Tibial nerve (tissue), 4 donors: ENCODE measurements at places on chromosomes 13 and 19.
A peak's percentile ranks its signal among the peaks of the same experiment; 100 is the strongest.

DNA sequence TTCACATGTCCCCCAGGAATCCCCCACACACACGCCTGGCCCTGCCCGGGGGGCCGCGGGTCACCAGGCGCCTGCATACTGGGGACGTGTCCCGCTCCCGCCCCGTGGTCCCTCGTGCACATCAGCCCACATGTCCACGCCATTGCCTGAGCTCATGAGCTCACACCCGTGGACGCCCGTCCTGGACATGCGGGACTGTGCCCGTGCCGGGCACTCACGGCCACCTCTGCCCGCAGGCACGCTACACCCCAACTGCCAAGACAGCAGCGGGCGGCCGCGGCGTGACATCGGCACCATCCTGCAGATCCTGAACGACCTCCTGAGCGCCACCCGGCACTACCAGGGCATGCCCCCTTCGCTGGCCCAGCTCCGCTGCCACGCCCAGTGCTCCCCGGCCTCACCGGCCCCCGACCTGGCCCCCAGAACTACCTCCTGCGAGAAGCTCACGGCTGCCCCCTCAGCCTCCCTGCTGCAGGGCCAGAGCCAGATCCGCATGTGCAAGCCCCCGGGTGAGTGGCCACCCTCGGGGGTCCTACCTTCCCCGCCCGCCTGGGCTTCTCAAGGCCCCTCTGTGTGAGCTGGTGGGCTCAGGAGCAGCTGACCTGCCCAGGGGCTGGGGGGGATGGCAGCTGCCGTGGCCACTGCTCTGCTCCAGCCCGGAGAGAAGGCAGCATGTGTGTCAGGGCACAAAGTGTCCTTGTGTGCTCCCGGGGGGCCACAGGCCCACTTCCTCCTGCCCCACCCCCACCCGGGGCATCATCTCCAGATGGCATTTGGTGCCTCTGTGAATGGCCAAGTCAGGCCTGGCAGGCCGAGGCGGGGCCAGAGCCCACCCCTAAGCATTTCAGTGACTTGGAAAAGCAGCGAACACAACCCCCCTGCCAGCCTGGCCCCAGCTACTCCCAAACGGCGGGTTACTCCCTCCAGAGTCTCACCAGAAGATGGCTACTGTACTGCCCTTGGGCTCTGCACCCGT is 7.1 kb downstream of the MIDN start:
- H3K4me3 ChIP-seq, result no peak overlapping the region
- peaks cover 7% of the 10 kb centered on the region for H3K36me3 ChIP-seq
- DNase-seq, result no peak
- peak overlapping the region; percentile 94 for H3K27ac ChIP-seq
- peaks cover 73% of the 10 kb centered on the region for H3K4me1 ChIP-seq

DNA sequence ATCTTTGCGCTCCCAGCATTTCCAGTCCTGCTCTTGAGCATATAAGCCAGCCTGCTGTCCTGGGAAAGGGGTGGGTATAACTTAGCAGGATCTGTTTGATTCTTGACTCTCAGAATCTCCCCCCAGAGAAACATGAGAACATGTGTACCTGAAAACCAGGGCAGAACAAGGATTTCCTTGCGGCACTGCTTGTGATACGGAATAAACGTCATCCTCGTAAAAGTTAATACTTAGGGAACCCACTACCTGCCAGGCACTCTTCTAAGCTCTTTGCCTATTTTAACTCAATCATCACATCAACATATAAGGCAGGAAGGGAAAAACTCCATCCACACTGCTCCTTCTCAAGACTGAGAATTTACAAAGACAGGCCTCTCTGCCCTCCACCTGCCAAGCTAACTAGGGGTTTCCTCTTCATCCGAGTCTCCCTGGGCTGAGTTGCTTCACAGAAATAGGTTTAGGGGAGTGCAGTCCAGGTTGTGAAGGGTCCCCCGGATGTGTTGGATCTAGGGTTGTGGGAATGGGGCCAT is 1.1 kb downstream of the ZNF653 start:
- H3K27me3 ChIP-seq, result no peaks in the 10 kb centered on the region
- H3K4me3 ChIP-seq, result peak overlapping the region; percentile 80
- peaks cover 4% of the 10 kb centered on the region for H3K4me1 ChIP-seq
- no peak for DNase-seq

GRCh38 chr19:36121486-36122124 is 6.3 kb downstream of the TBCB start:
- DNase-seq, result no peak
- no peak overlapping the region for H3K4me3 ChIP-seq
- no peaks in the 10 kb centered on the region for H3K27me3 ChIP-seq
- no peak overlapping the region for H3K27ac ChIP-seq
- H3K36me3 ChIP-seq, result peaks cover 4% of the 10 kb centered on the region
- peaks cover under 1% of the 10 kb centered on the region for H3K4me1 ChIP-seq

GRCh38 chr13:43567608-43568007 is 219.2 kb downstream of the ENOX1 start:
- no peaks in the 10 kb centered on the region for H3K36me3 ChIP-seq
- DNase-seq, result no peak
- H3K4me1 ChIP-seq, result no peaks in the 10 kb centered on the region
- H3K4me3 ChIP-seq, result no peak overlapping the region
- H3K27ac ChIP-seq, result no peak overlapping the region

- no peak overlapping the region for H3K4me3 ChIP-seq
- H3K27me3 ChIP-seq, result no peaks in the 10 kb centered on the region
- no peaks in the 10 kb centered on the region for H3K4me1 ChIP-seq
- H3K27ac ChIP-seq, result no peak overlapping the region
These were observed 1.3 kb upstream of the C1QTNF9 start for GRCh38 chr13:24308068-24308445.

GRCh38 chr13:51849145-51850101 is 4.4 kb upstream of the TMEM272 start:
- H3K36me3 ChIP-seq, result no peaks in the 10 kb centered on the region
- no peak for DNase-seq
- H3K27me3 ChIP-seq, result no peaks in the 10 kb centered on the region
- no peak overlapping the region for H3K4me3 ChIP-seq
- no peak overlapping the region for H3K27ac ChIP-seq

DNA sequence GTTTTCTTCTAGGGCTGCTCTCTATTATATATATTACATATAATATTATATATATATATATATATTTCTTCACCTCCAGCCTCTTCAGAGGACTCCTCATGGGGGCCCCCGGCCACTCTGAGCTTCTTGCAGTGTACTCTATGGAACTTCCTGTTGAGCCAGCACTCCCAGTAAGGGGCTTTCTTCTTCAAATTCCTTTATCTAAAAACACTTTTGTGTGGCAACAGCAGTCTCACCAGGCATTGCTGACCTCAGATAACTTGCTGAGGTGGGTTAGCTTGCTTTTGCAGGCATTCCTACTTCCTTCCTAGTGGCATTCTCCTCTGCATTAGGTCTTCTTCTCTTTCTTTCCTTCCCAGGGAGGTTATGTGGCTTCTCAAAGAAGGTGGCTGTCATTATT is 381.5 kb downstream of the MYO16 start:
- no peak overlapping the region for H3K4me3 ChIP-seq
- H3K4me1 ChIP-seq, result no peaks in the 10 kb centered on the region
- no peaks in the 10 kb centered on the region for H3K27me3 ChIP-seq
- no peak overlapping the region for H3K27ac ChIP-seq
- no peaks in the 10 kb centered on the region for H3K36me3 ChIP-seq

DNA sequence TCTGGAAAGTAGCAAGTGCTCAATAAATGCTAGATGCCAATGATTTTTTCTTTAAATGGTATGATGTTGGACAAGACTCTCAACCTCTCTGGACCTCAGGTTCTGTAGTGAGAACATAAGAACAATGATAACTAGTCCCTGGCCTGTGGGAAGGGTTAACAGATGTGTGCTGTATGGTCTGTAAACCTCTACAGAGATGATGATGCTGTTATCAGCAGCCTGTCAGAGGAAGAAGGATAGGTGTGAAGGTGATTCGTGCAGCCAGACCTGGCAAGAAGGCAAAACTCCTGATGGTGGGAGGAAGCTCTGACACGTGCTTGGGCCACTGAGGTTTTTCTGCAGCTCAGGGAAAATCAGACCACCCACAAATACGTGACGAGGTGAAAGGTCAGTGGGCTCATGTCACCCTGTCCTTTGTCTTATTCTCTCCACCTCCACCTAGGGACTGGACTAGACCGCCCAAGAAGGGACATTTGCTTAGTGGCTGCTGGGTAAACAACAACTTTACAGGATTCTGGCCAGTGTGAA is 36.7 kb upstream of the UBL3 start:
- no peak overlapping the region for H3K4me3 ChIP-seq
- DNase-seq, result no peak
- H3K27me3 ChIP-seq, result no peaks in the 10 kb centered on the region
- no peaks in the 10 kb centered on the region for H3K36me3 ChIP-seq
- H3K27ac ChIP-seq, result no peak overlapping the region
- H3K4me1 ChIP-seq, result peaks cover 5% of the 10 kb centered on the region

GRCh38 chr19:23345838-23346237 is 49.4 kb downstream of the ZNF91 start:
- H3K4me1 ChIP-seq, result no peaks in the 10 kb centered on the region
- DNase-seq, result no peak
- no peaks in the 10 kb centered on the region for H3K27me3 ChIP-seq
- H3K4me3 ChIP-seq, result no peak overlapping the region
- no peak overlapping the region for H3K27ac ChIP-seq

DNA sequence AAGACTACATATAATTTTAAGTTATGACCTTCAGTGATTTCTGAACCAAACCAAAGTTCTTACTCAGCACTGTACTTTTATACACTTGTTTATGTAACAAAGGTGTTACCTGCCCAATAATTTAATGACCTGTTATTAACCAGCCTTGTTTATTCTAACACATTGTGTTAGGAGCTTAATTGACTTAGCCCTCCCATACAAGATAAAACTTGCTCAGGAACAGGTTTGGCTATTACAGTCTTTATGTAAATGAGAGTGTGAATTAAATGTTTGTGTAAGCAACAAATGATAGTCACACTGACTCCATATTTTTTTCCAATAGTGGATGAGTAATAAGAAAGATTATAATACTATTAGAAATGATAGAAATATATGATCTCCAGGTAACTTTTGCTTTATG is 51.8 kb upstream of the MYCBP2 start:
- no peak for DNase-seq
- no peaks in the 10 kb centered on the region for H3K4me1 ChIP-seq
- no peak overlapping the region for H3K27ac ChIP-seq
- H3K4me3 ChIP-seq, result no peak overlapping the region
- no peaks in the 10 kb centered on the region for H3K36me3 ChIP-seq
- H3K27me3 ChIP-seq, result no peaks in the 10 kb centered on the region

GRCh38 chr13:49494645-49495044 is 1.1 kb upstream of the PHF11 start:
- peak overlapping the region; percentile 76 for H3K4me3 ChIP-seq
- H3K36me3 ChIP-seq, result no peaks in the 10 kb centered on the region
- peak overlapping the region; percentile 99 for H3K27ac ChIP-seq
- no peaks in the 10 kb centered on the region for H3K27me3 ChIP-seq

DNA sequence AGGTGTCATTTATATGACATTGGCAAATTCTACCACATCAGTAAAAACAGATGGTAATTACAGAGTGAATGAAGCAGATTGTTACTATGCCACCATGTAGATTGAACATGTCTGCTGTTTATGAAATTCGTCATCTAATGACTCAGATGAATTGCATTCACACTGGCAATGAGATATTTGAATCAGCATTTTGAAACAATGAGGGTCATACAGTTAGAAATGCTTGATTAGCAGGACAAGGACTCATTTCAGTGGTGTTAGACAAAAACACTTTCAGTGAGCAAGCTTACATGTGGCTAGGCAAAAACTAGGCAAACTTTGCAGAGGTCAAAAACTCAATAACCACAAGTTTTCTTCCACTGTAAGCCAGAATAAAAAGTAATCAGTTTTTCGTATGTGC is 1165.0 kb downstream of the SLITRK1 start:
- DNase-seq, result no peak
- no peak overlapping the region for H3K27ac ChIP-seq
- no peak overlapping the region for H3K4me3 ChIP-seq
- H3K4me1 ChIP-seq, result no peaks in the 10 kb centered on the region

- no peaks in the 10 kb centered on the region for H3K4me1 ChIP-seq
- H3K36me3 ChIP-seq, result peaks cover 42% of the 10 kb centered on the region
- no peaks in the 10 kb centered on the region for H3K27me3 ChIP-seq
These were observed 640 bp upstream of the ZNF544 start for GRCh38 chr19:58227964-58228584.

DNA sequence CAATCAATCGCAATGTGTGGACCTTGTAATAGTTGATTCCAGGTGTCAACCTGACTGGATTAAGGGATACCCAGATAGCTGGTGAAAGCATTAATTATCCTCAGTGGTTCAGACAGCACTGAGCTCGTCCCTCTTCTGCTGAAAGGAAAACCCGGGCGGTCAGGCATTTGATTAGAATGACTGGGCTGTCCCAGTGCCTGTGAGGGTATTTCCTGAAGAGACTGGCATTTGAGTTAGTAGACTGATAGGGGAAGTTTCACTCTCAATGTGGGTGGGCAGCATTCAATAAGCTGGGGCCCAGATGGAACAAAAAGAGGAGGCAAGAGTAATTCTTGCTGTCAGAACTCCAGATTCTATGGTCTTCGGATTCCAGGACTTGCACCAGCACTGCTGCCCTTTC is 31.9 kb downstream of the KPNA3 start:
- no peak overlapping the region for H3K4me3 ChIP-seq
- DNase-seq, result no peak
- H3K36me3 ChIP-seq, result peaks cover 10% of the 10 kb centered on the region
- no peaks in the 10 kb centered on the region for H3K4me1 ChIP-seq
- H3K27ac ChIP-seq, result no peak overlapping the region

DNA sequence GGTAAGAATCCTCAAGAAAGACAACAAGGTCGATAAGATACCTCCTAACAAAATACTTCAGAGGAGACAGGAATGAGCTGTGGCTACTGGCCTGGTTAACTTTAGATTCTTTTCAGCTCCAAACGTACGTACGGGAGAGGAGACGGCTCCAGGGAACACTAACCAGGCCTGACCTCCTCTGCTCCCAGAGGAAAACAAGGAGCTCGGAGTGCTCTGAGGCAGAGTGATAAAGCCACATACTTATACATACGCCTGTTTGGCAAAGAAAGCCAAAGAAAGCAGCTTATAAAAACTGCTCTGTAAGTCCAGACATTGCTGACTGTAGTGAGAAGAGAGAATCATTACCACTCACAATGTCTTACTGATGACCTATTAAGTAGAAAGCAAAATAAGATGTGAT is 263.9 kb downstream of the MZT1 start:
- DNase-seq, result no peak
- no peaks in the 10 kb centered on the region for H3K4me1 ChIP-seq
- H3K27me3 ChIP-seq, result no peaks in the 10 kb centered on the region
